Muscle of leg (tissue), 16 donors: ENCODE measurements at places on chromosomes 2 and 18. TPM values are rescaled to one million over a fixed set of nuclear protein-coding genes. Genes with fewer than 3 reads are reported as not detected.

- H3K27ac ChIP-seq: no peak overlapping the region
- peak; percentile 63 for DNase-seq
- no peaks in the 10 kb centered on the region for H3K36me3 ChIP-seq
- no peaks in the 10 kb centered on the region for H3K4me1 ChIP-seq
- no peaks in the 10 kb centered on the region for H3K27me3 ChIP-seq
- H3K4me3 ChIP-seq: no peak overlapping the region
These were observed 76.7 kb downstream of the MRPS9 start for GRCh38 chr2:105114551-105114950.

COL4A3 gene
- under 0.01 TPM for total RNA-seq

GRCh38 chr18:77859634-77860033, 610.0 kb downstream of the GALR1 start:
- no peak overlapping the region for H3K4me3 ChIP-seq
- no peak for DNase-seq
- peaks cover 4% of the 10 kb centered on the region for H3K4me1 ChIP-seq

PPP1R1C gene
- 0.40 TPM for total RNA-seq

DNA sequence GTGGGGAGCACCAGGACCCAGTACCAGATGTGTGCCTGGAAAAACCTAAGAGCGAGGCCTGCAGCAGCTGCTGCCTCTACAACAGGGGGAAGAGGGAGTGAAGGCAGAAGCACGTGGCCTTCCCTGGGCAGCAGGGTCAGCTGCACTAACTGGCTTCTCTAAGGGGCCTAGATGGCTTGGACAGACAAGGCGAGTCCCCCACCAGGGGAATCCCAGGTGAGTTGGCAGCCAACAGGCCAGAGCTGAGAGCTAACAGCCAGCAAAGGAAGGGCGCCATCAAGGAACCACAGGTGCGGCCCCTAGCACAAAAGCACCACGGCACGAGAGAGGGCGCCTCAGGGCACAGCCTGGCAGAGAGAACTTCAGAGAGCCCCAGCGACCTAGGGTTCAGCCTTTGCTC, 19.8 kb upstream of the MAL start:
- peaks cover 41% of the 10 kb centered on the region for H3K4me1 ChIP-seq
- DNase-seq: no peak
- no peak overlapping the region for H3K27ac ChIP-seq
- no peak overlapping the region for H3K4me3 ChIP-seq
- H3K27me3 ChIP-seq: peaks cover 11% of the 10 kb centered on the region
- no peaks in the 10 kb centered on the region for H3K36me3 ChIP-seq

LAMA3 gene
- total RNA-seq: 6.3 TPM

DNA sequence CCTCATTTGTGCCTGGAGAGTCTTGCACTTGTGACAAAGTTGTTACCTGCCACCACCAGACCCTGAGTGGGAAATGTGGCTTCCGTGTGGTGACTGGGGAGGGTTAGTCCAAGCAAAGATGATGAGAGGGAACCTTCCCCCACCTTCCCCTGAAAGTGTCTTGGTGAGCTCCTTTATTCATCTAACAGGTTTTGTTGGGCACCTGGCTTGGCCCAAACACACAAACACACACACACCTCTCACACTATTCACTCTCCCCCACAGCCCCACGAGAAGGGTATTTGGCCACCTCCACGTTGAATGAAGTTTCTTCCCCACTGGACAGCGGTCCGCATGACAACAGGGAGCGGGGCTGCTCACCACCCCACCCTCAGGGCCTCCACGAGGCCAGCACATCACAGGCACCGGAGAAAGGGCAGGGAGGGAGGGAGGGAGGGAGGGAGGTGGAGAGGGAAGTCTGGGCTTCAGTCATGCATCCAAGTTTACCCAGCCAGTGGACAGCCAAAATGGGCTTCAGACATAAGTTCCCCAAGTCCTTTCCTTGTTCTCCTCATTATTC, 1.4 kb downstream of the CIB4 start:
- H3K36me3 ChIP-seq: no peaks in the 10 kb centered on the region
- no peak overlapping the region for H3K27ac ChIP-seq
- peaks cover 16% of the 10 kb centered on the region for H3K27me3 ChIP-seq
- H3K4me3 ChIP-seq: no peak overlapping the region
- no peak for DNase-seq
- no peaks in the 10 kb centered on the region for H3K4me1 ChIP-seq

- no peak overlapping the region for H3K27ac ChIP-seq
- H3K4me3 ChIP-seq: no peak overlapping the region
- no peaks in the 10 kb centered on the region for H3K36me3 ChIP-seq
- peaks cover 20% of the 10 kb centered on the region for H3K4me1 ChIP-seq
- peaks cover 6% of the 10 kb centered on the region for H3K27me3 ChIP-seq
- peak; percentile 47 for DNase-seq
These were observed 82.8 kb downstream of the NRP2 start for GRCh38 chr2:205765151-205765550.

GRCh38 chr18:74899554-74899953, 301.9 kb downstream of the ZNF407 start:
- H3K36me3 ChIP-seq: no peaks in the 10 kb centered on the region
- no peaks in the 10 kb centered on the region for H3K4me1 ChIP-seq
- no peak for DNase-seq
- no peak overlapping the region for H3K4me3 ChIP-seq
- H3K27ac ChIP-seq: no peak overlapping the region

- H3K36me3 ChIP-seq: no peaks in the 10 kb centered on the region
- DNase-seq: peak; percentile 40
- no peak overlapping the region for H3K4me3 ChIP-seq
These were observed 48.4 kb upstream of the BCL2L11 start for GRCh38 chr2:111072220-111072871.

- no peak for DNase-seq
- no peaks in the 10 kb centered on the region for H3K36me3 ChIP-seq
- H3K27me3 ChIP-seq: no peaks in the 10 kb centered on the region
These were observed 906.1 kb downstream of the SLC4A3 start for GRCh38 chr2:220533485-220533884.

DNA sequence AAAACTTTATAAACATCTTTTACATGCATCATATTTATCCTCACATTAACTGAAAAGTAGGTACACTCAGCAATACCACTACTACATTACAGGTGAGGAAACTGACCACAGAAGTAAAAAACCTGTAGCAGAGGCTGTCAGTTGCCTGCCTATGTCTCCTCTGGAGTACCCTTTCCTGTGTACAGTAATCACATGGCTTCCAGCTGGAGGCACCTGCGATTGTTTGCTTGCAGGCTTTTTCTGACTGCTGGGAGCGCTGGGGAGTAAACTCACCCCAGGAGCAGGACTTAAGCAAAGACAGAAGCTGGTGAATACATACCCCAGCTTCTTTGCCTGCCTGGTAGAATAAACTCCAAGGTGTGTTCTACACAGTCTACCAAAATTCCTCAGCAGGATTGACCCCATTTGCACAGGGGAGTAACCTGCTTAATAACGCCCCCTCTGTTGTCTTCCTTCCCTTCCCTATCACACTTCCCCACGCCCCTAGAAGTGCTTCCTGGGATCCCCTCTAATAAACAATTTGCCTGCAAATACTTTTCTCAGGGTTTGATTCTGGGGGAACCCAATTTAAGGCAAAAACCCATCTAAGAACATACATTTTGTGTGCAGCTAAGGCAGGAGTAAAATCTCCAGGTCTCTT, 138.9 kb downstream of the PTH2R start:
- H3K4me3 ChIP-seq: no peak overlapping the region
- no peak overlapping the region for H3K27ac ChIP-seq
- DNase-seq: no peak
- no peaks in the 10 kb centered on the region for H3K27me3 ChIP-seq

- no peak overlapping the region for H3K27ac ChIP-seq
- no peaks in the 10 kb centered on the region for H3K27me3 ChIP-seq
- no peaks in the 10 kb centered on the region for H3K4me1 ChIP-seq
- H3K4me3 ChIP-seq: no peak overlapping the region
- peak; percentile 11 for DNase-seq
These were observed 270.8 kb downstream of the GALNT13 start for GRCh38 chr2:154142480-154142879.

- no peaks in the 10 kb centered on the region for H3K36me3 ChIP-seq
- no peak overlapping the region for H3K4me3 ChIP-seq
- H3K27me3 ChIP-seq: peaks cover 7% of the 10 kb centered on the region
- DNase-seq: no peak
These were observed 300.4 kb upstream of the TNP1 start for GRCh38 chr2:217160103-217160743.

SCN7A gene
- total RNA-seq: 57.8 TPM

SLC14A1 gene
- total RNA-seq: 1.3 TPM

GREB1L gene
- 7.2 TPM for total RNA-seq

DNA sequence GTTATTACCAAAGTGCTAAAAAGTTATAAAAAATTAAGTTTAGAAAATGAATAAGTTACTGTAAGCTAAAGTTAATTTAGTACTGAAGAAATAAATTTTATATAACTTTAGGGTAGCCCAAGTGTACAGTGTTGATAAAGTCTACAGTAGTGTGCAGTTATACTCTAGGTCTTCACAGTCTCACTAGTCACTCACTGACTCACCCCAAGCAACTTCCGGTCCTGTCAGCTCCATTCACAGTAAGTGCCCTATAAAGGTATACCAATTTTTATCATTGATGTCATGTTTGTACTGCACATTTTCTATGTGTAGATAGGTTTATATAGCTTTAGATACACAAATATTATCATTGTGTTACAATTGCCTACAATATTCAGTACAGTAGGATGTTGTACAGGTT, 518.3 kb upstream of the PIK3C3 start:
- no peak overlapping the region for H3K27ac ChIP-seq
- H3K4me3 ChIP-seq: no peak overlapping the region
- H3K36me3 ChIP-seq: no peaks in the 10 kb centered on the region
- H3K4me1 ChIP-seq: no peaks in the 10 kb centered on the region
- no peaks in the 10 kb centered on the region for H3K27me3 ChIP-seq

MTERF4 gene
- total RNA-seq: 28.6 TPM

GRCh38 chr2:209351636-209352035, 72.2 kb upstream of the MAP2 start:
- no peak overlapping the region for H3K27ac ChIP-seq
- no peaks in the 10 kb centered on the region for H3K27me3 ChIP-seq
- no peak overlapping the region for H3K4me3 ChIP-seq
- H3K4me1 ChIP-seq: no peaks in the 10 kb centered on the region

DNA sequence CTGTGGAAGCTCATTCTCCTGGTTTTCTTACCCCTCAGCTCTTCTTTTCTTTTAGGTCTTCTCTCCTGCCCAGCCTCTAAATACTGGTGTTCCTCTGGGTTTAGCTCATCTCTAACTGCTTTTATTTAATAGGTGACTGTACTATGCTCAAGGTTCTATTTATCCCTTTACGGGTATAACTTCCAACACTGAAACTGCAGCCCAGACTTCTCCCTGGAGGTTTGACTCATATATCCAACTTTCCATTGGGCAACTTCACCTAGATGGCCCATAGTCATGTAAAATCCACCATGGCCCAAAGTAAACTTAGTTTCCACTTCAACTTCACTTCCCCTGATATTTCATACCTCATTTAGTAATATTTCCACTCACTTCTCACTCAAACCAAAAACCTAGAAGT, 273.1 kb downstream of the PLCL1 start:
- H3K27me3 ChIP-seq: no peaks in the 10 kb centered on the region
- H3K4me1 ChIP-seq: no peaks in the 10 kb centered on the region
- no peak overlapping the region for H3K4me3 ChIP-seq
- no peaks in the 10 kb centered on the region for H3K36me3 ChIP-seq
- DNase-seq: no peak
- H3K27ac ChIP-seq: no peak overlapping the region

- no peaks in the 10 kb centered on the region for H3K27me3 ChIP-seq
- H3K27ac ChIP-seq: peak overlapping the region; percentile 66
- H3K4me3 ChIP-seq: no peak overlapping the region
- DNase-seq: no peak
- H3K36me3 ChIP-seq: peaks cover 2% of the 10 kb centered on the region
- H3K4me1 ChIP-seq: peaks cover 45% of the 10 kb centered on the region
These were observed 117.6 kb upstream of the EML6 start for GRCh38 chr2:54605836-54606235.

DNA sequence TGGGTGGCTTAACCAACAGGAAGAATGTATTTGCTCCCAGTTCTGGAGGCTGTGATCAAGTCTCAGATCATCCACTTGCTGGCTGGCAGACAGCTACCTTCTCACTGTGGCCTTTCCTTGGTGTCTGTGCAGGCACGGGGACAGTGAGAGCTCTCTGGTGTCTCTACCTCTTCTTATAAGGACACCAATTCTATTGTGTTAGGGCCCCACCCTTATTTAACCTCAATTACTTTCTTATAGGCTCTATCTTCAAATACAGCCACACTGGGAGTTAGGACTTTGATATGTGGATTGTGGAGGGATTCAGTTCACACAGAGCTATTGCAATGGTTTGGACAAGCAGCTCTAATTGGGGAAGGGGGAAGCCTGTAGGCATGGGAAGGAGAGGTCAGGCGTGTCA, 25.3 kb upstream of the IL1RN start:
- no peaks in the 10 kb centered on the region for H3K36me3 ChIP-seq
- no peaks in the 10 kb centered on the region for H3K4me1 ChIP-seq
- no peak overlapping the region for H3K4me3 ChIP-seq
- H3K27ac ChIP-seq: no peak overlapping the region

- no peaks in the 10 kb centered on the region for H3K27me3 ChIP-seq
- no peak for DNase-seq
- H3K4me3 ChIP-seq: no peak overlapping the region
- H3K4me1 ChIP-seq: peaks cover 15% of the 10 kb centered on the region
These were observed 9.2 kb upstream of the PAIP2B start for GRCh38 chr2:71235930-71236587.

IL37 gene
- not detected for total RNA-seq
